ENCODE measurements at places on chromosomes 13 and 19. TPM values are rescaled to one million over a fixed set of nuclear protein-coding genes. Genes with fewer than 3 reads are reported as not detected.

The FLT3 gene
- total RNA-seq, result 0.71 TPM

The KLK11 gene
- not detected for total RNA-seq

The ZNF563 gene
- total RNA-seq, result 2.3 TPM

The TMEM205 gene
- 78.2 TPM for total RNA-seq

The LPAR2 gene
- 47.6 TPM for total RNA-seq

The TUBB4A gene
- total RNA-seq, result 30.4 TPM

The ZNF729 gene
- total RNA-seq, result not detected

The OSCAR gene
- 0.90 TPM for total RNA-seq

The MBD3 gene
- 110 TPM for total RNA-seq

The IGFLR1 gene
- total RNA-seq, result 8.4 TPM

The FCER2 gene
- total RNA-seq, result 0.29 TPM

The CKM gene
- not detected for total RNA-seq

The CDC42EP5 gene
- 4.8 TPM for total RNA-seq

The SIAH3 gene
- 0.15 TPM for total RNA-seq

The KRTDAP gene
- total RNA-seq, result 1.0 TPM

The LGALS14 gene
- 0.50 TPM for total RNA-seq

The SSC5D gene
- total RNA-seq, result 1.7 TPM

The UBE2L5 gene
- total RNA-seq, result 0.21 TPM

The PODNL1 gene
- total RNA-seq, result 0.75 TPM

The ZNF814 gene
- total RNA-seq, result 90.7 TPM

The KCNN4 gene
- 1.0 TPM for total RNA-seq

The NLRP12 gene
- total RNA-seq, result 1.9 TPM

The UNC13A gene
- total RNA-seq, result 45.0 TPM

The KIR2DL4 gene
- total RNA-seq, result not detected

The TNFSF13B gene
- not detected for total RNA-seq

The CAMSAP3 gene
- total RNA-seq, result 30.4 TPM

The PSG7 gene
- not detected for total RNA-seq

The IGLON5 gene
- total RNA-seq, result 31.8 TPM

The JSRP1 gene
- 1.7 TPM for total RNA-seq

The IZUMO2 gene
- 0.94 TPM for total RNA-seq

Measured in H1 (cell line).